Renal pelvis (tissue), 12 donors: ENCODE measurements at places on chromosomes 12 and 14.

DNA sequence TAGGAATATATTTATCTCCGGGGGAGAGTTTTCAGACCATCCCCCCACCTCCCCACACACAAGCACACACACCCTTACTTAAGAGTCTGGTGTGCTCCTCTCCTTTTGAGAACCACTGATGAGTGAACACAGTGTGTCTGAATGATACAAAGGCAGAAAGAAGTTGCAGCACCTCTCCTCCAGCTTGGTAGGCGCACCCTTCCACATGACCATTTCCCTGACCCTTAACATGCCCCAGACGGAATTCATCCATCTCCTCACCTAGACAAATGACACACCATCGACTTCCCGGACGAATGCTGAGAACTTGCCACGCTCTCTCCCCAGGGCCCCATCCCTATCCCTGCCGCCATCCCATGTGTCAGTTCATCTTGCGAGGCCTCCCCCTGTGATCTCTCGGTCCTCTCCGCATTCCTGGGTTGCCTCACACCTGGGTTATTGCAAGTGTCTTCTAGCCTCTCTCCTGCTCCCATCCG is 3.9 kb downstream of the TNFRSF1A start:
- DNase-seq, result no peak

DNA sequence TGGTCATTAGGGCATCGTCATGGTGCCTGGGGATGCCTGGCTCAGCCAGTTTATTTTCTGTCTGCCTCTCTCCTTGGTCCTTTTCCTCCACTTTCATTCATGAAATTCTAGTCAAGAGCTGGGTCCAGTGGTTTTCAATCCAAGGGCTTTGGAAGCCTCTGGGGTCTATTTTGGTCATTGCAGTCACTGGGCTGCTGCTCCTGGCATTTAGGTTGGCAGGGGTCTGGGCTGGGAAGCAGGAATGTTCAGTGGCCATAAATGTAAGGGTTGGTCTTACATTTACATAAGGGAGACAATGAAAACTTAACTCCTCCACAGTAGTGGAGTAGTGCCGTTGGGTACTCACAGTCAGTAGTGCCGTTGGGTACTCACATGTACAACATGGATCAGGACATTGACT is 48.1 kb downstream of the PTPN11 start:
- DNase-seq, result no peak

- no peak for DNase-seq
Observed at GRCh38 chr14:35303149-35303935, 11.2 kb downstream of the PSMA6 start.

DNA sequence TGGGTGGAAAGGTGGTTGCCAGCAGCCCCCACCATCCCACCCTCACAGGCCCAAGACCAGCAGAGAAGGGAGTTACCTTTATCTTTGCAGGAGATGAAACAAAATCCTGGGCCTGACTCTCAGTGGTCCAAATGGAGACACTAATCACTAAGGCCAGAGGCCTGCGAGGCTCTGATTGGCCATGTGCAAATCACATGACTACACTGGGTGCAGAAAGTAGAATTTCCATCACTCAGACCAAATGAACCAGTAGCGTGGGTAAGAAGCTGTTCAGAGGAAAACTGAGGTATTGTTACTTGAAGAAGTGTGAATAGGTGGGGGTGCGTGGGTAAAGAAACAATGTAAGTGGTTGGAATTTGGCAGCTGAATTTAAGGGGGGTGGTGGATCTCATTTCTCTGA is 20.2 kb upstream of the PPP1CC start:
- no peak for DNase-seq

GRCh38 chr12:27790179-27790578 is 10.1 kb upstream of the MANSC4 start:
- DNase-seq, result no peak

GRCh38 chr12:32885831-32886230 is 10.7 kb downstream of the PKP2 start:
- DNase-seq, result no peak

GRCh38 chr12:10215436-10215835 is 2.8 kb downstream of the GABARAPL1 start:
- no peak for DNase-seq
